Stimulated activated CD4-positive, alpha-beta T cell treated with anti-CD3 and anti-CD28 coated beads, Interleukin-4, amount 100 ng/mL, for 4 hours (primary cell): ENCODE measurements at places on chromosomes 13 and 19.
A peak's percentile ranks its signal among the peaks of the same experiment; 100 is the strongest.

GRCh38 chr19:7887408-7888144 is 734 bp upstream of the LRRC8E start:
- DNase-seq = no peak

GRCh38 chr19:38199340-38199739 is 24.7 kb downstream of the DPF1 start:
- no peak for DNase-seq

- DNase-seq = no peak
Observed at GRCh38 chr13:110348309-110349105, 41.4 kb downstream of the COL4A2 start.

- DNase-seq = no peak
Observed at GRCh38 chr13:106859533-106859904, 291.6 kb upstream of the ARGLU1 start.

- no peak for DNase-seq
Observed at GRCh38 chr13:72728290-72728605, 525 bp downstream of the BORA start.

- DNase-seq = no peak
Observed at GRCh38 chr13:109182777-109183465, 553.5 kb downstream of the MYO16 start.

GRCh38 chr13:33860526-33860925 is 42.6 kb downstream of the RFC3 start:
- DNase-seq = no peak

GRCh38 chr13:43005460-43006236 is 13.6 kb upstream of the EPSTI1 start:
- DNase-seq = no peak

- DNase-seq = no peak
Observed at GRCh38 chr19:55704494-55705245, 29.6 kb downstream of the EPN1 start.

DNA sequence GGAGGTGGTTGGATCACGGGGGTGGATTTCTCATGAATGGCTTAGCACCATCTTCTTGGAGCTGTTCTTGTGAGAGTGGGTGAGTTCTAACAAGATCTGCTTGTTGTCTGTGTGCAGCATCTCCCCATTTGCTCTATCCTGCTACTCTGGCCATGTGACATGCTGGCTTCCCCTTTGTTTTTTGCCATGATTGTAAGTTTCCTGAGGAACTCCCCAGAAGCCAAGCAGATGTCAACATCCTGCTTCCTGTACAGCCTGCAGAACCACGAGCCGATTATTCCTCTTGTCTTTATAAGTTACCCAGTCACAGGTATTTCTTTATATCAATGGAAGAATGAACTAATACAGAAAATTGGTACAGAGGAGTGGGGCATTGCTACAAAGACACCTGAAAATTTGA is 2.3 kb upstream of the SIGLEC12 start:
- DNase-seq = no peak

DNA sequence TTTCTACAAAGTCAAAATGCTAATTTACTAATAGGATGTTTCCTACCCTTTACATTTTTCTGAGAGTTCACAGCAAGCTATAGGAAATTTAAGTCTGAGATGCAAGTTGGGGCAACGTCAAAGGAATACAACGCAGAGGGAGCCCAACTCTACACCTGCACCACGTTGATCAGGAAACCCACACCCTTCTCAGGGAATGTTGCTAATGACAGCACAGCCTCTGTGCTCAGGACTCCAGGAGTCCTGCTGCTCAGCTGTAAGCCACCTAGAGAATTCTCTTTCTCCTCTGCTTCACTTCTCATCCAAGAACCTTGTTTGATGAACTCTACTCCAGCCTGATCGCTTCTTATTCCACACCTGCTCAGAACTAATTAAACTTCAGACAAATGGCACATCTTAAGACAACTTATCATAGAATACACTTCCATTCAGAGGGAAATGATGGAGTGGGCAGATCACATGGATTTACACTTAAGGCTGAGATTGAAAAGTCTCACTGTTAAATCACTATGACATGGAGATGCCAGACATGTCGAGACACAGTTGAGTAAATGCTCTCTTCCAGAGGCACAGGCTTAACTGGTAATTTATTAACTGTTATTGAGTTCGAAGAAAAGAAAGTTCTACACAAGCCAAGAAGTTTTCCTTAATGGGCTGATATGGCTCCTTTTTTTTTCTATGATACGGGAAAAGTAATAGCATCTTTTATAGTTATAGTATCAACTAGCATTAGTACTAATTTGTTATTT is 811.6 kb upstream of the ARGLU1 start:
- DNase-seq = no peak

- no peak for DNase-seq
Observed at GRCh38 chr13:48319531-48320398, 16.2 kb downstream of the RB1 start.

- DNase-seq = no peak
Observed at GRCh38 chr19:13955662-13956364, 3.5 kb downstream of the DCAF15 start.

GRCh38 chr19:14772467-14772866 is 5.9 kb downstream of the ADGRE2 start:
- DNase-seq = no peak

DNA sequence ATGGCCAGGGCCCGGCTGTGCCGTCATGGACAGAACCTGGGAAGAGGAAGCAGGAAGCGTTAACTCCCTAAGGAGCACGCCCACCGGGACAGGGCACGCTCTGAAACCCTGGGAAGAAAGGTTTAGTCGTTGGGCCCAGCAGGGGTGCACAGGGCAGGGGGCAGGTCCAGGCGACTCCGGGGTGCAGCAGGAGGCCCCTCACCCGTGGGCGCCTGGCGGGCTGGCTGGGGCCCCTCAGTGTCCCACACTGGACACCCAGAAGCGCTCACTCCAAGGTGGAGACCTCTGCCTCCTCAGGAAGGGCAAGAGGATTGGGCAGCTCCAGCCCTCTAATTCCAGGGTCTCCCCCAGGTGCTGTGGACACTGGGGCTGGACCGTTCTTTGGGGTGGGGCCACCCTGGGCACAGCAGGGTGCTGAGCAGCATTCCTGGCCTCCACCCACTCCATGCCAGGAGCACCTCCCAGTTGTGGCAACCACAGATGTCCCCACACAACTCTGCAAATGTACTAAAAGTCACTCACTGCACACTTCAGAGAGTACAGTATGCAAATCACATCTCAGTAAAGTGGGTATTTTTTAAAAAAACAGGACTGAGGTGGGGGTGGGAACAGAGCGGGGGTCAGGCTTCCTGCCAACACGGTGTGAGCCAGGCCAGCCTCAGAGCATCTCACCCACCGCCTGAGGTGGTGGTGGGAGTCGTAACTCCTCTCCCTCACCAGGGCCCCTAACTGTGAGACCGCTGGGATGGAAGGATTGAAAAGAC is 35.2 kb downstream of the PIP5K1C start:
- no peak for DNase-seq

DNA sequence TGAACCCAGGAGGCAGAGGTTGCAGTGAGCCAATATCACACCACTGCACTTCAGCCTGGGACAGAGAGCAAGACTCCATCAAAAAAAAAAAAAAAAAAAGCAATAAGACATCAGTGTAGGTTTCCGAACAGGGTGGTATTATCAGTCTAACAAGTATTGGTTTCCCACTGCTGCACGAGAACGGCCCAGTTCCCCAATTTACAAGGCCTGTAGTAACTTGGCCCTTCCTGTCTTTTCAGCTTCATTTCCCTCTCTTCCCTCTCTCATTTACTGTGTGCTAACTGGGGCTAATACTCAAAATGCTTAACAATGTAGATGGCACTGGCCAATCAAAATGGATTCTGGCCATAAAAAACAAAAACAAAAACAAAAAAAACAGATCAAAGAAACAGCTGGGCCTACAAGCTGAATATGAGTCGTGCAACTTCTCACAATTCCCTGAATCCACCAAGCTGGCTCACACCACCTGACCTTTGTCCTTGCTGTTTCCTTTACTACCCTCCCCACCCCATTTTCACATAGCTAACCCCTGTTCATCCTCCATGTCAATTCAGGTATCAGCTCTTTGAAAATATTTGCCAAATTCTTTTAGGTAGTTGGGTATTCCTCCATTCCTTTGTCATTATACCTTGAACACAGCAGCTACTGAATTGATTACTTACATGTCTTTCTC is 2.4 kb downstream of the TEX101 start:
- DNase-seq = no peak

- no peak for DNase-seq
Observed at GRCh38 chr13:80463673-80464352, 122.9 kb upstream of the SPRY2 start.

DNA sequence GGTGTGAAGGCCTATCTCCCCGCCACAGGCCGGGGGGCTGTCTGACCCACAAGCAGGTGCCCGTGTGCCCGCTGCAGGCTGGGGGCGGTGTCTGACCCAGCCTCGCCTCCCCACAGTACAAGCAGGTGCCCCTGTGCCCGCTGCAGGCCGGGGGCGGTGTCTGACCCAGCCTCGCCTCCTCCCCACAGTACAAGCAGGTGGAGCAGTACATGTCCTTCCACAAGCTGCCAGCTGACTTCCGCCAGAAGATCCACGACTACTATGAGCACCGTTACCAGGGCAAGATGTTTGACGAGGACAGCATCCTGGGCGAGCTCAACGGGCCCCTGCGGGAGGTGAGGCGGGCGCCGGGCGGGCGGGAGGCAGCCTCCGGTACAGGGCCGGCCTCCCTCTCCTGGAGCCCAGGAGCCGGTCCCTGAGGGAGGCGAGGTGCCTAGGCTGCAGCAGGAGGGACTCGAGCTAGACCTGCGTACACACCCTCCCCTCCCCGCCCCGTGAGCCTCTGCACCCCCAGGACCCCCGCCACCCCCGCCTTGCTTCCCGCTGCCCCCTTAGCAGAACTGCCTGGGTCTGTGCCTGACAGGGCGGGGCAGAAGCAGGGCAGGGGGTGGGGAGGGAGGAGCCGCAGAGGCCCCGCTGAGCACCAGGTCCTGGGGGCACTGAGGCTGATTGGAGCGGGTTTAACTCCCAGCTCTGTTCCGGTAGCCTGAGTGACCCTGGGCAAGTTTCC is 20.6 kb downstream of the HCN2 start:
- no peak for DNase-seq

GRCh38 chr19:53881482-53882390 is at the start of gene PRKCG:
PRKCG (plus strand) TSS chr19:53882197; CDS start chr19:53882495, 298 bp downstream.
- peak; percentile 47 for DNase-seq

GRCh38 chr19:58229255-58229639 is 533 bp downstream of the ZNF544 start:
- DNase-seq = no peak

DNA sequence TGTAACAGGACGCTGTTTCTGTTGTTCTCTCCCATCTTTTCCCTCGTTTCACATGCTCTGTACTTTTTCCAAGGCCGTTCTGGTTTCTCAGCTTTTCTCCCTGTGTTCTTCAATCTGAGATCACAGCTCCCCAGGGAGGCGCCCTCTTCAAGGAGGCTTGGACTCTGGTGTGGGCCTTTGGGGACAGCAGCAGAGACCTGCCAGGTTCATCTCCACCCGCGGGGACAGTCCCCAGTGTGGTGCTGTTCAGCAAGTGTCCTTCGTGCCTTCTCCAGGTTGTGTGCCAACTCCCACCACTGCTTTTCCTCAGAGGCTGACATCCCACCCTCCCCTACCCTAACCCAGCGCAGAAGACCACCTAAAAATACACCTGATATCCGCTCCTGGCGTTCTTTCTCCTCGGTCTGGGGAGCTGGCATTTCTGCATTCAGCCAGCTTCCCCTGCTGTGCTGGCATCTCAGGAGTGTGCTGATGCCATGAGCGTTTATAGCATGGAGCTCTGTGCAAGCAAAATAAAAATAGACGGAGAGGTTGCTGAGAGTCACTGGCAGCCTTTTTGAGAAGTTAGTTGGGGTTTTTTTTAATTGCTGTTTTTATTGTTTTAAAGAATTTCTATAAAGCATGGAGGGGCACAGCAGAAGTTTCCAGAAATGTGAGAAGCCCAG is 149.4 kb downstream of the STK24 start:
- DNase-seq = no peak

DNA sequence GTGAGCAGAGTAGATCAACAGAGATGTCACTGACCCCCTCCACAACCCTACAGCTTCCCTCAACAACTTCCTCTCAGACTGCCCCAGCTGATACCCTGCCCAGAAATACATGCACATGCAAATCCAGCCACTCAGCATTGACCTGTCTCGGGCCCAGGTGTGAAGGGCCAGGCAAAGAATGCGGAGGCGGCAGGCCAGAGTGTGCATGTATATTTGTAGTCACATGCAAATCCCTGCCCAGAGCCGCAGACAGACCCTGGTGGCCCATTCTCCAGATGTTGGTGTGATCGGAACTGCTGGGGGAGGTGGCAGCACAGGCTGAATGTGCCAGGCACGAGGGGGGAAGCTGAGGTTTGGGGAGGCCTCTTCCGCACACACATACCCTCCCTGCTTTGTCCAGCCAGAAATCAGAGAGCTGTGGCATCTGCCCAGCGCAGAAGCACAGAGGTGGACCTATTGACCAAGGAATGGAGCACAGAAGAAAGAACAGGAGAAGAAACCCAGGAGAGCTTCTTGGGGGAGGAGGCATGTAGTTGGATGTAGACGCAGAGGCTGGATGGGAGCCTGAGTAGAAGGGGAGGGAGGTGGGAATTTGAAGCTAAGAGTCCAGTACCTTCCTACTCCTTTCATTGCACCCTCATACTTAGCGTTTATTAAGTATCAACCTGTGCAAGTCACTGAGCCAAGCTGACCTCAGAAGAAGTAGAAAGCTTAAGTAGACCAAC is 14.4 kb downstream of the MEF2B start:
- DNase-seq = no peak

- no peak for DNase-seq
Observed at GRCh38 chr13:50428183-50428877, 413.1 kb downstream of the KCNRG start.

GRCh38 chr19:53132141-53132991 is at the start of gene ZNF415:
ZNF415 (minus strand) TSS chr19:53132910; CDS start chr19:53122676, 10,234 bp downstream.
- peak; percentile 19 for DNase-seq

- no peak for DNase-seq
Observed at GRCh38 chr13:46332772-46333171, 54.3 kb downstream of the RUBCNL start.

DNA sequence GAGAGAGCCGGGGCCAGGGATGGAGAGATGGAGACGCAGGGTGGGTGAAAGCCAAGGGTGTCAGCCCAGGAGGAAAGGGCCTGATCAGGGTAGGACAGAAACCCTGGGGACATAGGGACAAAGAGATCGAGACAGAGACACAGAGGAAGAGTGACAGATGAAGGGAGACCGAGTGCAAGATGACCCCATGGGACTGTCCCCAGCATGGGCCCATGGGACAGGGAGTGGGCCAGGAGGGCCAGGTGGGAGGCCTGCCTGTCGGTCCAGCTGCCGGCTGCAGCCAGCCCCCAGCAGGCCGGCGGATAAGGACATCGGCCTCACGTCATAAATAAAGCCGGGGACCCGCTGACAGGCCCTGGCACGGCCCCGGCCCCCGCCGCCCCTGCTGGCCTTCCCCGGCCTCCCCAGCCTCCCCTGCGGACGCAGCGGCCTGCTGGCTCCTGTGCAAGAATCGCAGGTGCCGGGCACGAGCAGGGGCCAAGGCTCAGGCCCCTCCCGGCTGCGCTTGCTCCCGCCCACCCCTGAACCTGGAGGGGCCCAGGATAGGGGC is 6.3 kb downstream of the REX1BD start:
- DNase-seq = no peak
